ENCODE measurements at places on chromosomes 4 and X.

DNA sequence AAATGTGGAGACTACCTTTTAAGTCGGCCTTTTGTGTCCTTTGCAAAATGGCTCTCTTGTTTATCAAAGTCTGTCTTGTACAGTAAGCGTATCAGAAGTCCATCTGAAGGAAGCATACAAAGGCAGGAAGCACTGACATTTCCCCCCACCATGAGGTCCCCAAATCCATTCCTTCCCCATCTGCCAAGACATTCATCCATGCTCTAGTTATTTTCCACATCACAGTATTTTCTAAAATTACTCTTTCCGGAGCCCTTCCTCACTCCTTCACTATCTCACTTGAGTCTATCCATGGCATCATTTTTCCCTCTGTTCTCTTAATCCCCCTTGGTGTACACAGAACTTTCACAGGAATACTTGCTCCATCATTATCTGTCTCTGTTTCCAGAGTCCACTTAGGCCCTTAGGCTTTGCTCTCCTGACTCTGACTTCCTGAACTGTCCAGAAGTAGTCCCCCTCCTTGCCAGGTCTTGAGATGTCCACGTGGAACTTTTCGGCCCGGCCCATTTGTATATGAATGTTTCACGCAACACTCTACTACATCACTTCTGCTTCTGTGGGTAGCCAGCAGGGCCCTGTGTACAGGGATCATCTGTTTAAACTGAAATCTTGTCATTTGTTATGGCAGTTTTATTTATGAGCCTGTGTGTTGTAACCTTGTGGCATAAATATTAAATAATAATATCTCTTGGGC, 2.1 kb downstream of the SEL1L3 start:
- DNase-seq: peak; percentile 23

DNA sequence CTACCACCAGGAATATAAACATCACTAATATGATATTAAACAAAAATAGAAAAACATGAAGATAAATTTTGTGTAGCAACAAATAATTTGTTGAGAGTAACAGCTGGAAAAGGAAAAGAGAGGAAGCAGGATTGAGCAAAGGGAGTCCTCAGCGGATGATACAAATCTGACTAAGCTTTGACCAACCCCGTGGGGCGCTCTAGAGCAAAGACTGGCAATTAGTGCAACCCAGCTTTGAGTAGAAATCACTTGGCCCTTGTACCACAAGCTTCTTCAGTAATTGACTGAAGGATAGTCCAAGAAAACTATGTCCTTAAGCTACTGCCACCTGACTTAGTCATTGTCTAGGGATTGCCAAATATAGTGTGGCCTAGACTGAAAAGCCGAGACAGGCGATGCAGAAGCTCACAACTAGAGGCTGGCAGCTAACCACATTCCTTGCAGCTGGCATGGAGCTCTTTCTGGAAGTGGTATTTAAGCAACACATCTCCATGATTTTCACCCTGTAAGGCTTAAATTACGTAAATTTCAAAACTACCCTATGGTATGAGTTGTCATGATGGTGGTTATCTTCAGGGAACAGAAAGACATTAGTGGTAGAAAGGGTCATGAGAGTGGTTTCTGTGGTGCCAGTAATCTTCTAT, 396.0 kb downstream of the PDGFC start:
- peak; percentile 27 for DNase-seq

DNA sequence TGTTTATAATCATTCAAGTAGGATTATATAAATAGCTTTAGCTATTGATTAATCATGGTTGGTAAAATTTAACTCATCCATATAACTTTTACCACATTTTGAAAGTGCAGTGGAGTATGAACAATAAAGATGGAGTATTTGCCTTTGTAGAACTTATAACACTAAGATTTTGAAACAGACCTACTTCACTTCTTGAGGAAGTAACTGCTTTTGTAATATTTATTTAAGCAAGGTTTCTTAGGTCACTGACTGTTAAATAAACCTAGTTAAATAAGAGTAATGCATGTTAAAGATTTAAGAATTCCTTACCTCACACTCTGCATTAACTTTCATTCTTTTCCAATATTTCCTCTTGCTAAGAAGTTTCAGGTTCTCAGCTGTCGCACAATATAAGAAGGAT, 242.5 kb downstream of the CFAP299 start:
- no peak for DNase-seq

DNA sequence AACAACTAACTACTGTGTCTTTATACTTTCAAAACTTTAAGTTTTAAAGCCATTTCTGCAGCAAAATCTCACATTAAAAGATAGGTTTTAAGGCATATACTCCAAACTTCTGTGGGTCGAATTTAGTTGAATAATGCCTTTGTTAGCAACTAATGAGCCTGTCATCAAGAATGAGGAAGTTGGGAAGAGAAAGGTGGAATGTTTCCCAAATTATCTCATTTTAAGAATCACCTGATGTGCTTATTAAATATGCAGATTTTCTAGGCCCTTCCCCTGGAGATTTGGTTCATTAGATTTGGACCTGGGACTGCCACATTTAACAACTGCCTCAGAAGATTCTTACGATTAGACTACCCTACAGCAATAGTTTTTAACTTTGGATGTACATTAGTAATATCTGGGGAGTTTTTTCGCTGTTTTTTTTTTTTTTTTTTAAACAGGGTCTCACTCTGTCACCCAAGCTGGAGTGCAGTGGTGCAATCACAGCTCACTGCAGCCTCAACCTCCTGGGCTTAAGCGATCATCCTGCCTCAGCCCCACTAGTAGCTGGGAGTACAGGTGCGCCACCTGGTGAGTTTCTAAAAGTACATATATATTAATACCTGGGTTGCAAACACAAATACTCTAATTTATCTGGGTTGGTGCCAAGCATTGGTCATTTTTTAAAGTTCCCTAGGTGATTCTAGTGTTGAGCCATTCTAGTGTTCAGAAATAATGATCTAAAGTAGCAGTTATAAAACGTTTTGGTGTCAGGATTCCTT, 16.1 kb upstream of the TASL start:
- DNase-seq: no peak

DNA sequence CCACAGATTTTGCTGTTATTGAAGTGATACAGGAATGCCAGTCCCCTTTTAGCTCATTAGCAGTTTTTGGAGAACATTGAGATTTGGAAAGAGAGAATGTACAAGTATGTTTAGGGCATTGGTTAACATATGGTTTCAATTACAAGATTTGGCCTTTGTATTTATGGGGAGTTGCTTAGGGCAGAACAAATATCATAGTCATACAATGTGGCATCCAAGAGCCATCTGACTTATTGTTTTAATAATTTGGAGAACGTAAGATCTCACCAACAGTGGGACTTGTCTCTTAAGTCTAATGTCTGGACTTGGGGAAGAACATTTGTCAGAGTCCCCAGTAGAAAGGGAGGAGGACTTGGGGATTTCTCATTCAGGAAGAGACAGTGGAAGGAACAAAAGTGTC, 166.1 kb downstream of the STK32B start:
- no peak for DNase-seq

- no peak for DNase-seq
These were observed 326.4 kb downstream of the ANKRD50 start for GRCh38 chr4:124386163-124386562.

GRCh38 chr4:98932539-98932938, 3.6 kb upstream of the EIF4E start:
- peak; percentile 66 for DNase-seq

DNA sequence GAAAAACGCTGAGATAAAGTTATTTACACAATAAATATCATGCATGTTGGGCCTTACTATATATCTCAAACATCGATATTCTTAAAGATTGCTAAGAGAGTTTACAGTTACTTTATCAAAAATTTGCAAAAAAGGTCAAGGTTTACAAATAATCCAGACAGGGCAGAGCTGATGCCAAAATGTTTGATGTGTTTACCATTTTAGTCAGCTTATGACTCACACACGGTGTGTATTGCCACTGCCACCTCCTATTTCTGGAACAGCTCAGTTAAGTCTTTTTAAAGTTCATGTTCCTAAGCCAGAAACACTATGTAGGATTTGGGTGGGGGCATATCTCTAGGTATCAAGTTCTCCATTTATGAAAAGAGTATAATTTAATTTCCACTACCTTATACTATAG, 580.6 kb downstream of the INPP4B start:
- DNase-seq: peak; percentile 26

DNA sequence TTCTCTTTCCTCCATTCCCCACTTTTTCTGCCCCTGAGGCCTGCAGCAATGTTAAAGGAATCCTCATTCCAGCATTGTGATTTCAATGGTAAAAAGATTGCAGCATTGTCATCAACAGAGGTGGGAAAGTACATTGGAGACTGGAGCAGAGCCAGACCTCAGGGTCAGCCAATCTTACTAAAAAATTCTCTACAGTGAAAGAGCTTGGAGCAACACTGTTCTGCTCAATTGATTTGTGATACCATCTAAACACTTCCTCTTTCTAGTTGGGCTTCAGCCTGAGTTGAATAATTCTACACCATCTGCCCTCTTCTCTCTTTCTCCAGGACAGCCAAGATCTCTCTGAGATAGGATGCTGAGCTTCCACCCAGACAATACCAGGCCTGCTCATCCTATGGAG, 176.5 kb downstream of the AR start:
- peak; percentile 3 for DNase-seq

- DNase-seq: no peak
These were observed 48.9 kb upstream of the ZNF518B start for GRCh38 chr4:10506077-10506476.

DNA sequence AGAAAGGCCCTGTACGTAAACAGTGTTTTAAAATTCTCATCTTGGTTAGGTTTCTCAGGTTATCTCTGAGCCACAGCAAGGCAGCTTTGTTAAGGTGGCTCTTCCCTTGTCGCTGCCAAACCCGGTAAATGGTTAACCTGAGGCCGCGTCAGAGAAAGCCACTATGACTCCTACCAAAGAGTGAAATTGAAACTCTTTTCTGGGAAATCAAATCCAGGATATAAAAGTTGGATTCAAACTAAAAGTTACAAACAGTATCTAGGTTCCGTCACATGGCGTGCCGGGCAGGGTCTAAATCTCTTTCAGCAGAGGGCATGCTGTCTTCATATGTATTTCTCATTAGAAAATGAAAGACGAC, 433 bp downstream of the MMAA start:
- peak; percentile 48 for DNase-seq

- peak; percentile 56 for DNase-seq
These were observed 70.5 kb downstream of the HADH start for GRCh38 chr4:108060164-108060563.

DNA sequence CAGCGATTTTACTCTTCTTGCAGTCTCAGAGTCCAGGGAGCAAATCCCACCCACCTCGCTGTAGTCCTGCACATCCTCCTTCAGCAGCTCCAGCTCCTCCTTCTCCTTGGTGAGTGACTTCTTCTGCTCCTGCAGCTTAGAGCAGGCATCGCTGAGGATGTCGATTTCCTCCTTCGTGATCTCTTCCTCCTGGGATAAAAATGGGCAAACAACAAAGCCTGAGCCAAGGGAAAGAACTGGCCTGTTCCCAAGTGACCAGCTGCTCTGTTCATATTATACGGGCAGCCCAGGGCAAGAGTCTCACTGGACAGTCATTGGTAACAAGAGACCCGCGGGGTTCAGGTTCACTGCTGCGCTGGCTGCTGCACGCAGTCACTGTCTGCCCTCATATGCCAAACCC, 26.2 kb downstream of the FGFR3 start:
- DNase-seq: no peak

DNA sequence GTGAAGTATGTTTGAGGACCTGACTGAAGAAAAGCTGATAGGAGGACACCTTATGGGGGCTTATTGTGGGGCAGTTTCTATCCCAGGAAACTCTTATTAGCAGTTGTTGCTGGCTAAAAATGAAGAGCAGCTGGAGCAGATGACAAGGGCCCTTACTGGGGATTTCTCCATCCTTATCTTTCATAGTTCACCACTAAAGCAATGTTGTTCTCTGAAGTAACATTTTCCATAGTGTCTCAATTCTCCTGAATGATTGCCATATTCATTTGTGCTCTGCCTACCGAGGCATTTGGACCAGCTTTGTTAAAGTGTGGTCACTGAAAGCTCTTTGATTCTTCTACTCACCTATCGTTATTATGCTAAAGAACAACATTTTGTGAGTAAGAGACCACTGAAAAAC, 7.7 kb downstream of the ENOX2 start:
- no peak for DNase-seq

GRCh38 chrX:22310779-22311178, 38.1 kb downstream of the CBLL2 start:
- DNase-seq: no peak

DNA sequence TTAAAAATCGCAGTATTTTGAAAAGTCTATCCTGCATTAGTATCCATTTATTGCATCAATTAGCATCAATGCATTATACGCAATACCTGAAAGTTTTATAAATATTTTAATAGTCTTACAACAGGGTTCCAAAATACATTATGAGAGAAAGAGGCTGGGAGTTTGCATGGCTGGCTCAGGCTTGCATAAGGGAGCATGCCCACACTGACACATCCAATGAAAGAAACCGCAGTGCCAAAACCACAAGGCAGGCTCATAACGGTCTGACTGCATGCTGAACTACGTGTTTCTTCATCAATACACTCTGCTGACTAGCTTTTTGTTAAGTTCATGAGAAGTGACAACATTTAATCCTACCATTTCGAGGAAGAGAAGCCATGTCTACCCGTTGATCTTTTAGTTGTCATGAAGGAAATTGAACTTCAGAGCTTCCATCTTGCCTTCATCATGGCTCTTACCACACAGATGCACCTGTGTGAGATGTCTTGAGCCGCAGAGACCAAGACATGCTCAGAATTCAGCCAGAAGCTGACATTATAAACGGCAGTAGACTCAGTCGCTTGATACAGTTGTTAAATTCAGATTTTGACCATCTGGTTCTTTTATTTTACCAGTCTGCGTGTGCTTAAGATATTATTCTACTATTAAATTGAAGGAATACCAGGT, 168.8 kb upstream of the FRG1 start:
- DNase-seq: peak; percentile 58

GRCh38 chrX:72381439-72382201, 75.9 kb upstream of the CITED1 start:
- DNase-seq: no peak

GRCh38 chrX:6729626-6730025, 194.7 kb upstream of the VCX3A start:
- no peak for DNase-seq

DNA sequence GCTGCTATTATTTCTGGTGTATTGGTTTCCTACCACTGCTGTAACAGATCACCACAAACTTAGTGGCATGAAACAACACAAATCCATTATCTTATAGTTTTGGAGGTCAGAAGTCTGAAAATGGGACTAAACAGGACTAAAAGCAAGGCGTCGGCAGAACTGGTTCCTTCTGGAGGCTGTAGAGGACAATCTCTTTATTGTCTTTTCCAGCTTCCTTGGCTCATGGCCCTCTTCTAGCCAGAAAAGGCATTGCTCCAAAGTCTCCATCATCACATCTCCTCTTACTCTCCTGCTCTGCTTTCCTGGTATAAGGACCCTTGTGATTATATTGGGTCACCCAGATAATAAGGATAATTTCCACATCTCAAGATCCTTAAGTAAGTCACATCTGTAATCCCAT, 121.9 kb downstream of the CLCN4 start:
- DNase-seq: no peak

DNA sequence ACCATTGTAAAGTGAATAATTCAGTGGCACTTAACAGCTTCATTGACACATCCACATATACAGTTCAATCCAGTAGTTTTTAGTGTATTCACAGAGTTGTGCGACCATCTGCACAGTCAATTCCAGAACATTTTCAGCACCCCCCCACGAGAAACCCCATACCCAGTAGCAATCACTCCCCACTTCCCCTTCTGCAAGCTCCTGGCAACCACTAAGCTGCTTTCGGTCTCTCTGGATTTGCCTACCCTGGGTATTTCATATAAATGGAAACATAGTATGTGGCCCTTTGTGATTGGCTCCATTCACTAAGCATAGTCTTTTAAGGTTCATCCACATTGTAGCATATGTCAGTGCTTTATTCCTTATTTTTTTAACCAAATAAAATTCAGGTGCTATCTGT, 10.0 kb downstream of the MSL3 start:
- no peak for DNase-seq
